ENCODE measurements at places on chromosomes 2 and 18. TPM values are rescaled to one million over a fixed set of nuclear protein-coding genes. Genes with fewer than 3 reads are reported as not detected.

Gene KIAA2012
- not detected for total RNA-seq

Gene ATOH8
- 25.8 TPM for total RNA-seq

Gene GCG
- total RNA-seq = not detected

Gene ACTG2
- 1.7 TPM for total RNA-seq

Gene RGPD4
- 0.11 TPM for total RNA-seq

Gene BOLA3
- 89.6 TPM for total RNA-seq

Gene NEB
- 1.5 TPM for total RNA-seq

Gene PDCD1
- total RNA-seq = 2.0 TPM

Gene SRD5A2
- not detected for total RNA-seq

Gene PROKR1
- not detected for total RNA-seq

Gene DSG2
- total RNA-seq = 37.1 TPM

Gene TMEM163
- 0.38 TPM for total RNA-seq

Gene OST4
- 393 TPM for total RNA-seq

Gene CGREF1
- total RNA-seq = 1.4 TPM

Gene UGT1A4
- total RNA-seq = not detected

Gene ITGA6
- 44.4 TPM for total RNA-seq

Gene SERPINB11
- total RNA-seq = not detected

Gene SGPP2
- 15.3 TPM for total RNA-seq

Gene ATP6V1B1
- 0.43 TPM for total RNA-seq

Gene RGPD3
- 0.08 TPM for total RNA-seq

Gene ADAM23
- 58.9 TPM for total RNA-seq

Gene RNF125
- 3.8 TPM for total RNA-seq

Gene ANKRD29
- total RNA-seq = 7.0 TPM

Gene IKZF2
- 4.3 TPM for total RNA-seq

Gene ERBB4
- total RNA-seq = 11.5 TPM

Gene CHCHD5
- total RNA-seq = 18.7 TPM

Gene COL4A3
- 5.8 TPM for total RNA-seq

Gene SCLY
- 8.6 TPM for total RNA-seq

Gene CDCA7
- total RNA-seq = 1.3 TPM

Gene OTOF
- total RNA-seq = not detected

Gene CFAP221
- total RNA-seq = 0.67 TPM

Gene TCF23
- not detected for total RNA-seq

Gene ITGB6
- total RNA-seq = 2.9 TPM

Gene PRSS56
- total RNA-seq = 0.19 TPM

Gene DUSP19
- 10.8 TPM for total RNA-seq

Gene RTN4
- 56.3 TPM for total RNA-seq

Gene NLRC4
- 1.1 TPM for total RNA-seq

Gene TBR1
- total RNA-seq = not detected

Gene CNRIP1
- total RNA-seq = 9.3 TPM

Gene RAX
- total RNA-seq = not detected

Gene ANKRD30BL
- total RNA-seq = not detected

Gene DLX1
- not detected for total RNA-seq

Gene ABCG5
- not detected for total RNA-seq

Gene HRH4
- total RNA-seq = not detected

Gene LOXHD1
- 0.62 TPM for total RNA-seq

Gene TCF7L1
- total RNA-seq = 9.3 TPM

Gene ADGRF3
- 0.56 TPM for total RNA-seq

Gene C2orf78
- not detected for total RNA-seq

Gene ST8SIA3
- not detected for total RNA-seq

Gene CTAGE1
- total RNA-seq = not detected

Gene KLF7
- total RNA-seq = 19.2 TPM

Gene DDX1
- 155 TPM for total RNA-seq

Gene DNMT3A
- 20.2 TPM for total RNA-seq
